H1 (cell line): ENCODE measurements at places on chromosomes 5 and 9.

DNA sequence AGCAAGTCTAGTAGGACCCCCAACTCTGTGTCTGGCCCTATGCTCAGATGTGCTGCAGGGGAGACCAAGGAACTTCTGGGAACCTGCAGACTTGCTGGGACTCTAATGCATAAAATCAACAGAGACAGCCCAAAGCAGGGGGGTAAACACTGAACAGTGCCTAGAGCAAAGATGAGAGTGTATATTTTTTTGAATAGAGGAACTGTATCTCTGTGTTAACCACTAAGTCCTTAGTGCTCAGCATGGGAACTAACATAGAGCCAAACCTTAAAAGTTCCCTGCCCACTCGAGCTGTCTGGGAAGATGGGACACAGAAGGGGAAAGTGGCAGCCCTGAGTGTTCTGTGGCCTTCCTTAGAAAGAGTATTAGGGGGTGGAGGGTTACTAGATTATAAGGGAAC, 51.9 kb downstream of the C5orf15 start:
- no peak for DNase-seq

- no peak for DNase-seq
Measured at GRCh38 chr5:144857454-144857853, 686.8 kb downstream of the KCTD16 start.

DNA sequence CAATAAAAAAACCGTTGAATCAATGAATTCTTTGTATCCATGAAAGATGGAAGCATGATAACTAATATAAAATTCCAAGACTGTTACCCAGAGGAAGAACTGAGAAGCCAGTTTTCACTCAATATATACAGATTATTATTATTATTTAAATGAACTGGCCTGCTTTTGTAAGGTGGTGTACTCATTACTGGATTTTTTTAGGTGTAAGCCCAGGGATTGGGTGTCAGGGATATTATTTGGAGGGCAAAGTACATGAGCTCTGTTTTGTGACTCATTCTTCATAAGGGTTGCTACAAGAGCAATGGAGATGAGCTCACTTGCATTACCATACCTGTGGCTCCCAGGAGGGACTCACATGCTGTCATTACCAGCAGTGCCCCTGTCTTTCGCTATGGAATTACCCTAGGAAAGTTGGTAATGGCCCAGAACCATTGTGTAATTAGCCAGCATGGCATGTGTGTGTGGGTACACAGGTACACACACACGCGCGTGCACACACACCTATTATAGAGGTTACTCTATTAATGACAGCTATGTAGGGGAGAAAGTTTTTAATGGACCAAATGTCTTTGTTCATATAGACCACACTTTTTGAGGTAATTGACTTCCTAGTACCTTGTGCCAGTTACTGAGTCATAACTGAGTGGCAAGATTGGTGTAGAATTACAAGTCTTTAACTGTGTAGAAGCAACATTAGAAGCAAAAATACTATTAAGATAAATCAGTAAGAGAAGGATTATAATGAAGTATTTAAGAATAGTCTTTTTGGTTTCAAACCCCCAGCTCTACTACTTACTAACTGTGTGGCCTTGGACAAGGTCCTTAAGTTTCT, 143.4 kb downstream of the GDNF start:
- no peak for DNase-seq

GRCh38 chr9:92706218-92706940, 36.4 kb upstream of the IPPK start:
- no peak for DNase-seq

DNA sequence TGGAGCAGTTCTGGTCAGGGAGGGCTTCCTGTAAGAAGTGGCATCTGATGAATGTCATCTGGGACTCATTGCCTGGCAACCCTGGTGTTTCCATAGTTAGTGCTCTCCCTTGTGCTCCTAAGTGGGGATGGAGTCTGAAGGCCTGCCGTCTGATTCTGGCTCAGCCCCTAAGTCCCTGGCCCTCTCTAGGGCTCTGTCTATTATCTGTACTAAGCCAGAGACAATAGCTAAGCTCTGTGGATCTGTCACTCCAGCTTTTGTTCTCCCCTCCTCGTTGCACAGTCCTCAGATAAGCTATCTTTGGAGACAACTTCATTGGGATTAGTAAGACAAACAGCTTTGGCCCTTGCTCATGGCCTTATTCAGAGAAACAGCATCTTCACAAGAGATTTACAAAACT, 30.6 kb upstream of the TTC1 start:
- DNase-seq = no peak

- DNase-seq = no peak
Measured at GRCh38 chr5:133690746-133691145, 78.4 kb upstream of the FSTL4 start.

DNA sequence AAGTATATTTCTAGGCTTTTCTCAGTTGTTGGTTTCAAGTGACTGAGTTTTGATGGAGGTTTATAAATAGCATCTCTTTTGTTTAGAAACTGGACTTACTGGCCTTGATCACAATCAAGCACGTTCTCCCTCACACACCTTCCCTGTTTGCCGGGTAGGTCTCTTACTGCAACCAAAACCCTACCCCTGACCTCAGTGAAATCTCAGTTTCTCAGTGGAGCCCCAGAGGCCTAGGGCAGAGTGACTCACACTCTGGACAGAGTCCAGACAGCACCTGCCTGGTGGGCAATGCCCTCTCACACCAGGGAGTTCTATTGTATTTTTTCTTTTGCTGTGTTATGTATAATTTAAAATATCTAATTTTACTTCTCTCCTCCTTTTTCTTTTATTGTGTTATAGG, 48.4 kb upstream of the EPB41L4B start:
- no peak for DNase-seq

- DNase-seq = no peak
Measured at GRCh38 chr5:37830348-37830747, 9.5 kb downstream of the GDNF start.

GRCh38 chr5:36755920-36756488, 120.6 kb upstream of the NIPBL start:
- DNase-seq = no peak

GRCh38 chr9:136646827-136647711, 15.6 kb upstream of the EGFL7 start:
- DNase-seq = peak; percentile 48

GRCh38 chr5:125348936-125349831, 602.7 kb upstream of the ZNF608 start:
- DNase-seq = no peak

GRCh38 chr9:79224672-79225433, 346.9 kb upstream of the TLE4 start:
- DNase-seq = no peak

DNA sequence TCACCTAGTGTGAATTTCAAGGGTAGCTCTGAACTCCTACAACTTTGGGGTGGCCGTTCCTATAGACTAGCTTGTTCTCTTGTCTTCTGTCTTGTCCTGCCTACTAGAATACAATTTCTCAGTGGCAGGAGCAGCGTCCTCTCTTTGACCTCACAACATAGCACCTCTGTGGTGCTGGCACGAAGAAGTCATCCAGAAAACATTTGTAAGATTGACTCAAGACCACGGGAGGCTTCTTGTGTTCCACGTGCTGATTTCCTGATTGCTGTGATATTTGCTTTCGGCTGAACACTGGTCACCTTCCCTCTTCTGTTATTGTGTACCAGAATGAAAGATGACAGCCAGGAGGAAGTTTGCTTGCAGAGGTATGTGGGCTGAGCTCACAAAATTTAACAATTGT, 27.0 kb downstream of the SLC1A1 start:
- DNase-seq = no peak

DNA sequence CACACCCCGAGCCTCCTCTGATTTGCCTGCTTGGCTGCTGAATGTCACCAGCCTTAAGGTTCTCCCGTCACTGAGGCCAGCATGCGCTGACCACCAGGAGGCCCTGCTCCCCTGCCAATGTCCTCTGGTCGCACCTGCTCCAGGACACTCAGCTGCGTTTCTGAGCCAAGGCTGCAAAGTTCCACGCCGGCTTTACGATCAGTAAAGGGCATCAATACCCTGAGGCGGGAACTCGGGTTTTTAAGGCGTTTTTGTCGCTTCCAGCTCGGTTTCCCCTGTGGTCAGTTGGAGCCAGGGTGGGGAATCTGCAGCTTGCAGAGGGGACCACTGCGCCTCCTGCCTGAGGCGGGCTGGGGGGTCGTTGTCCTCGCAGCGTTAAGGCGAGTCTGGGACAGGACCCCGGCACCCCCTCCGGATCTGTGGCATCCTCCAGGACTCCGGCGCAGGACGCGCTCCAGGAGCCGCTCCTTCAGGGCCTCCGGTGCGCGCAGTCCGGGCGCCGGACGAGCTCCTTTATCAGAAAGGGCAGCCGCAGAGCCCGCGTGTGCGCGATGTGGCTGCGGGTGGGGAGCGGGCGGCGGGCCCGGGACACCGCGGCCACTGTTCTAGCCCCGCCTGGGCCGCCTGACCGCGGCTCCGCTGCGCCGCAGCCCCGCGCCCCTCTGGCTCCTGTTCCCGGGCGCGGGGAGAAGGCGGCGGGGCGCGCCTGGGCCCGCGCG, 24.1 kb upstream of the FLT4 start:
- peak; percentile 63 for DNase-seq

GRCh38 chr5:102998224-102998623, 121.7 kb downstream of the GIN1 start:
- no peak for DNase-seq

DNA sequence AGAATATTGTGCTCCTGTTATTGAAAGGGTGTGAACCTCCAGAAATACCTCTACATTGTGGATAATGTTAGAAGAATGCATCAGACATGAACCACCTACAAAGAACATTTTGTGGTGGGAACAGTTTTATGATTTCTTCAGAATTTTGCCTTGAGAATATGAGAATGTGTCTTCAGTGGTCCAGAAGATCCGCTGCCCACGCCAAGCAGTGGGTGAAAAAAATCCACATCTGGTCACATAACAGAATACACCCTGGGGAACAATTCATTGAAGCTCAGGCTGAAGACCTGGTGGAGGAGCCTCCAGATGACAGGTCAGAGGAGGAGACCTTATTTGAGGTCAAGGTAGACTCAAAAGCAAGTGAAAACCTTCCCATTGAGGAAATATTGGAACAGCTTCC, 69.1 kb downstream of the DEPDC1B start:
- no peak for DNase-seq
